Smooth muscle cell of the pulmonary artery (primary cell): ENCODE measurements at places on chromosomes 4 and X. TPM values are rescaled to one million over a fixed set of nuclear protein-coding genes. Genes with fewer than 3 reads are reported as not detected.

PLAC8 gene
- not detected in 2 replicates for total RNA-seq

XAGE2 gene
- total RNA-seq, result not detected in 2 replicates

HSFX2 gene
- 0.72 TPM in 1 of 2 replicates, not detected in the other for total RNA-seq

NUP62CL gene
- total RNA-seq, result not detected in 2 replicates

CD38 gene
- total RNA-seq, result 0.07 TPM in 1 of 2 replicates, not detected in the other

ASB5 gene
- total RNA-seq, result 0.83 and 2.2 TPM in 2 replicates

FAM241A gene
- 1.1 and 2.4 TPM in 2 replicates for total RNA-seq

PABPC1L2A gene
- not detected in 2 replicates for total RNA-seq

ARHGAP36 gene
- not detected in 2 replicates for total RNA-seq

TMEM35A gene
- total RNA-seq, result 5.5 and 7.2 TPM in 2 replicates

POF1B gene
- total RNA-seq, result not detected in 2 replicates

GALNTL6 gene
- total RNA-seq, result not detected in 2 replicates

ARX gene
- total RNA-seq, result not detected in 2 replicates

CLNK gene
- total RNA-seq, result not detected in 2 replicates

ESX1 gene
- not detected in 2 replicates for total RNA-seq

CT45A10 gene
- total RNA-seq, result not detected in 2 replicates

RGN gene
- total RNA-seq, result 4.5 and 4.7 TPM in 2 replicates

ATOH1 gene
- total RNA-seq, result not detected in 2 replicates

SHOX gene
- total RNA-seq, result not detected in 2 replicates

USP17L28 gene
- not detected in 2 replicates for total RNA-seq

IRAK1 gene
- 60.3 and 110 TPM in 2 replicates for total RNA-seq

SSX4B gene
- total RNA-seq, result not detected in 2 replicates

FGFBP2 gene
- total RNA-seq, result not detected in 2 replicates

TRO gene
- 16.4 and 23.9 TPM in 2 replicates for total RNA-seq

RIPPLY1 gene
- not detected in 2 replicates for total RNA-seq

UBA6 gene
- total RNA-seq, result 108 and 149 TPM in 2 replicates

SAT1 gene
- 98.4 and 193 TPM in 2 replicates for total RNA-seq

FHIP1A gene
- total RNA-seq, result 0.07 and 0.66 TPM in 2 replicates

GSTCD gene
- 8.3 and 9.4 TPM in 2 replicates for total RNA-seq

SYTL5 gene
- 2.2 and 2.9 TPM in 2 replicates for total RNA-seq

CT45A2 gene
- total RNA-seq, result not detected in 2 replicates

NHSL2 gene
- 2.4 and 4.4 TPM in 2 replicates for total RNA-seq

COL4A6 gene
- total RNA-seq, result 16.2 and 62.2 TPM in 2 replicates

TIGD4 gene
- total RNA-seq, result 0.26 and 0.43 TPM in 2 replicates

EGFL6 gene
- not detected in 2 replicates for total RNA-seq

PPARGC1A gene
- 0.13 and 2.7 TPM in 2 replicates for total RNA-seq

ZFP92 gene
- 0.23 and 0.33 TPM in 2 replicates for total RNA-seq

ETNPPL gene
- not detected in 2 replicates for total RNA-seq

CENPE gene
- total RNA-seq, result 2.2 and 5.5 TPM in 2 replicates

GAGE13 gene
- total RNA-seq, result not detected in 2 replicates

HS6ST2 gene
- total RNA-seq, result 0.07 TPM in 1 of 2 replicates, not detected in the other

FAAH2 gene
- 0.07 and 0.23 TPM in 2 replicates for total RNA-seq
